MV-4-11 (cell line): ENCODE measurements at places on chromosomes 7 and 10.

DNA sequence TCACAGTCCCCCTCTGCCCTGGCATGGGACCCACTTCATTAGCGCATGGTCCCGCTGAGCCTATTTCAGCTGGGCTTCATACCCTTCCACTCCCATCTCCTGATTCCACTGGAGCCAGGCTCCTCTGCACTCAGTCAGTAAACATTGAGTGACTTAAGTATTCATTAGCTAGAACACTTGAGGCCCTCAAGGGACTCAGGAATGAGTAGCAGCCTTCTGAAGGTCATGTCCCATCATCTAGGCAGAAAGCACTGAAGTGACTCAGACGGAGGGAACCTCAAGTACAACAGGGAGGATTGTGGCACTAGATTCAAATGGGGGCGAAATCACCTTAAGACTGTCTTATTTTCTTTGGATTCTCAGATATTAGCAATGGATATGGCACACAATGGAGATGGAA lies 186.6 kb upstream of the INHBA start:
- peak; percentile 6 for DNase-seq

DNA sequence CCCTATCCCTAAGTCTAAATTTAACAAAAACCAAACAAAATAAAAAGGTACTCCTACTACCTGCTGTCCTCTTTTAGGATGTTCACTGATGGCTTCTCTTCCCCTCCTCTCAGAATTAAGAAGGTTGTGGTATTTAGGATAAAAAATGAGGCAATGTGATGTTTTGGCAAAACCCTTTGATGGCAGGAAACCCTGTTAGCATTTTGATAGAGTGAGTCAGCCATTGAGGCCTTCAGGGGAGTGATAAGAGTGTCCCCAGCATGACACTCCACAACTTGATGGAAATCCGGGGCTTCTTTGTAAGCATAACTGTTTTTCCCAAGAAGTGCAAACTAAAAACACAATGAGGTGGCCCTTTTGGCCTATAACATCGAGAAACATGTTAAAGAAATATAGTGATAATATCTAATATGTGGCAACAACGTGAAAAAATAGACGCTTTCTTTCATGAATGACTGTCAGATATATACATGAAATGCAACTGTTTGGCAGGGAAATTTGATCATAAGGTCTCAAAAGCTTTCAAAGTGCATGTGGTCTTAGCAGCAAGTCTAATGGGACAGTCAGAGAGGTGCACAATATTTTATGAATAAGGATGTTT lies 55.0 kb downstream of the PRTFDC1 start:
- no peak for DNase-seq

DNA sequence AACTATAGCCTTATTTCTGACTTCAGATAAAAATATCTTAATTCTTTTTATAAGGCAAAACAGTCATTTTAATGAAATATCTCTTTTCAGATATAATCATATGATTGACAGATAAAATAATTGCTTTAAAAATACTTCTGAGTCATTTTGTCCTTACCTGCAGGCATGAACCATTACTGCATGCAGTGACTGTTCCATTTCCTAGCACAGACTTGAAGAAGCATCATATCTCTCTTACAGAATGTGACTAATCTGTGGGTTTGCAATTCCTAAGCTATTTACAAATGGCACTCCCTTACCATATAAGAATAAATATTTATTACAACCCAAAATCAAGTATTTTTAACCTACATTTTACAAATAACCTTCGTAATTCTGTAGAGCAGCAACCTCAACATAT lies 120.7 kb downstream of the SRPK2 start:
- no peak for DNase-seq

DNA sequence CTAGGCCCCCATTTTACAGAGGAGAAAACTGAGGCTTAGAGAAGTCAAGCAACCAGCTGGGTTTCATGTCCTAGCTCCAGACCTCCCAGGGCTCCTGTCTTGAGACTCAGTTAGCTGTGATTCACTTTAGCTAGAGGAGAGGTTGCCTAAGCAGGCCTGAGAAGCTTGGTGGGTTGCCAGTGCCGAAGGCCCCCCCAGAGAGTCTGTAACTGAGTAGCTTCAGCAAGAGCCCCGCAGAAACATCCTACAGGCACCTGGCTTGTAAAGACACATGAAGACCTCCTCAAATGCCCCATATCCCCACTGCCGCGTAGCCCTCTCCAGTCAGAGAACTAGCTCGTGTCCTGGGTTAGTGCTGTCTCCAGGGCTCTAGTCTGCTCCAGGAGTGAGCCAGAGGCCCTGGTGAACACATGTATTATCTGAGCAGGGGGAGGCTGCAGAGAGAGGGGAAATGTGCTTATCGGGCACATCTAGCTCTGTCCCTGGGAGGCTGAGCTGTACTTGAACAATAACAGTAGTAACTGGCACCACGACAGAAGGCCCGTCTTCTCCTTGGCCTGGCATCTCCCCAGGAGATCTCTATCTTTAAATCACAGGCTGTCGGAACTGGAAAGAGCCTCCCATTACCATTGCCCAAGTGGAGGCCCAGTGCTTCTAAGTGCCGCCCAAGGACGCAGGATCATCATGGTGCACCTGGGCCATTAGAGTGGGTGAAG lies 28.9 kb downstream of the UNC5B start:
- DNase-seq: no peak

DNA sequence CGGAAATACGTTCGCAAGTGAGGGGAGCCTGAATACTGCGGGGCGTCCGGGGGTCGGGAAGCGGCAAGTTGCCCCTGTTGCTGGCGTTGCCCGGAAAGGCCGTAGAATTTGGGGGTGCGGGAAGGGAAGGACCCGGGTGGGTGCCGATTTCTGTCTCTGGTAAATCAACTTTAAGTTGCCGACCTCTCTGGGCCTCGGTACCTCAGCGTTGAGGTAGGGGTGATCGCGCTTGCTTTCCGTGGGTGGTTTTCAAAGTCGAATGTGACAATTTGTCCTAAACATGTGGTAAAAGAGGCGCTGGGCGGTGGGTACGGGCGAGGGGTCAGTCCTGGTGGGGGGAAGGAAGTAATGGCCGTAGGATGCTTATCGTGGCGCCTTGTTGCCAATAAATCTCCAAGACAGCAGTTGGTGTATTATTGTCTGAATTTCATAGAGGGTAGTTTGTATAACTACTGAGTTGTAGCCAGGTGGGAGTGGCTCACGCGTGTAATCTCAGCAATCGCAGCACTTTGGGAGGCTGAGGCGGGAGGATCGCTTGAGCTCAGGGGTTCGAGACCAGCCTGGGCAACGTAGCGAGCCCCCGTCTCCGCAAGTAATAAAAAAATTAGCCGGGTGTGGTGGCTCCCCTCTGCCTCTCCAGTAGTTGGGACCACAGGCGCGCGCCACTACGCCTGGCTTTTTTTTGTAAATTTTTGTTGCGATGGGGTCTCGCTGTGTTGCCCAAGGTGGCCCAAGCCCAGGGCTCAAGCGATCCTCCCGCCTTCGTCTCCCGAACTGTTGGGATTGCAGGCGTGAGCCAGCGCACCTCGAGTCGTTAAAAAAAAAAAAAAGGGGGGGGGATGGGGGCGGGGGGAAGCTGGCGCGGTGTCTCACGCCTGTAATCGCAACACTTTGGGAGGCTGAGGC lies 644 bp downstream of the BUD23 start:
- no peak for DNase-seq

DNA sequence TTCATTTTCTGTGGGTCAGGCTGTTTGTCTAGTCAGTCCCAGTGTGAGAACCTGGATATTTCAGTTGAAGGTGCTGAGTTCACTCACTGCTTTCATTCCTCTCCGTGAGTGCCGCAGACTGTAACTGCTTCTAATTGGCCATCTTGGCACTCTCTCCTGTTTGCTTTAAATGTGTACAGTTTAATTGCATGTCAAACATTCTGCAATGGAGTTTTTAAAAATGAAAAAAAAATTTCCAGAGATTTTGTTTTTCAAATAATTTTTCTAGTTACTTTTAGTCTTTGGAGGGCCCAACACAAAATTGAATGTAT lies 87.8 kb downstream of the CCSER2 start:
- DNase-seq: no peak

DNA sequence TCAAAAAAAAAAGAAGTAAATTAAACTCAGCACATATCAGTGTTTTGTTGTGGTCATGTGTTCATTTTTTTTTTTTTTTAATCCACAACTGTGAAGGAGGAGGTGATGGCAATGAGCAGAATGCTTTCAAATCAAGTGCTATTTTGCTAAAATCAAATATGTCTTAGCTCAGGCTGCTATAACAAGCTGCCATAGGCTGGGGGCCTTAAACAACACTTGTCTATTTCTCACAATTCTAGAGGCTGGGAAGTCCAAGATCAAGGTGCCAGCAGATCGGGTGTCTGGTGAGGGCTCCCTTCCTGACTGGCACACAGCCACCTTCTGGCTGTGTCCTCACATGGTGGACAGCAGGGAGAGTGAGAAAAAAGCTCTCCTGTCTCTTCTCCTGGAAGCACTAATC lies 203.9 kb downstream of the FAM107B start:
- no peak for DNase-seq

- DNase-seq: peak; percentile 50
Observed at GRCh38 chr7:128705891-128706333, 33.2 kb upstream of the CALU start.

GRCh38 chr7:45350896-45351295 lies 193.3 kb downstream of the RAMP3 start:
- DNase-seq: no peak

DNA sequence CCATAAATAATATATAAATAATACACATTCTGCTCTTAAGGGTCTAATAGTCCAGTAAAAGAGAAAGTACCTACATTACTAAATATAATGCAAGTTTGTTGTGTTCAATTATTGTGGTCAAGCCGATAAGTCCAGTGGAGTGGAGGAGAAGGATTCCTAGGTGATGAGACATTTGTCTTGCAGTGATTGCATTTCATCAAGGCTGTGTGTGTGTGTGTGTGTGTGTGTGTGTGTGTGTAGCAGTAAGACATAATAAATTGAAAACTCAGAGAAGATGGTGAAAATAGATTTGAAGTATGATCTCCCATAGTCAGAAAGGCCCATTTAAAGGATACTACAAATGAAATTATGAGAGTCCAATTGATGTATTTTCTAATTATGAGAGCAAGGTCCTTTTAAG lies 192.5 kb upstream of the SEMA3C start:
- no peak for DNase-seq

GRCh38 chr10:6539833-6540232 lies 40.2 kb downstream of the PRKCQ start:
- DNase-seq: no peak
